ENCODE measurements at places on chromosomes 12 and 14.

GRCh38 chr14:76351941-76352340 lies 24.0 kb upstream of the ESRRB start:
- no peak for DNase-seq

- DNase-seq: no peak
Measured at GRCh38 chr14:102277874-102278630, 26.9 kb downstream of the MOK start.

GRCh38 chr12:116366456-116366776 lies 88.9 kb upstream of the MED13L start:
- DNase-seq: no peak

GRCh38 chr14:98893675-98894074 lies 378.3 kb downstream of the BCL11B start:
- no peak for DNase-seq

DNA sequence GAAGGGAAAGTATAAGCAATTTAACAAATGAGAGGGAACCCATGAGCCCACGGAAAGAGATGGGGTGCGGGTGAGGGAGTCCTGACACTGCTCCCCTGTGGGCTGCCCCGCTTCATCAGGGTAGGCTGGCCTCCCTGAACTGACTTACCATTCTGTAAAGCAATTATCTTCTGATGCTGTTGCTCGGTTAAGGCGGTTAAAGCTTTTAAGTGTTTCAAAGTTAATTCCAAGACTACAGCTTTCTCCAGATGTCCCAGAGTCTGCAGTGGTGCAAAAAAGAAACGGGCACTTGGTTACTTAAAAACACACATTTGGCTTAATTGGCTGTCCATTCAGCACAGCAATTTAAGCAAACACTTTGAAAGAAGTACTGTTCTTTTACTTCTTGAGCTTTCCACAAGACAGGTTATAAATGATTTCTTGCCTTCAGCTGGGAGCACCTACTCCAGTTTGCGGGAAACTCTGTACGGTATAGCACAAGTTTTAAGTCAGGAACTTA lies 1.3 kb downstream of the BHLHE41 start:
- no peak for DNase-seq

- no peak for DNase-seq
Measured at GRCh38 chr12:103773109-103773910, 67.7 kb downstream of the NT5DC3 start.

DNA sequence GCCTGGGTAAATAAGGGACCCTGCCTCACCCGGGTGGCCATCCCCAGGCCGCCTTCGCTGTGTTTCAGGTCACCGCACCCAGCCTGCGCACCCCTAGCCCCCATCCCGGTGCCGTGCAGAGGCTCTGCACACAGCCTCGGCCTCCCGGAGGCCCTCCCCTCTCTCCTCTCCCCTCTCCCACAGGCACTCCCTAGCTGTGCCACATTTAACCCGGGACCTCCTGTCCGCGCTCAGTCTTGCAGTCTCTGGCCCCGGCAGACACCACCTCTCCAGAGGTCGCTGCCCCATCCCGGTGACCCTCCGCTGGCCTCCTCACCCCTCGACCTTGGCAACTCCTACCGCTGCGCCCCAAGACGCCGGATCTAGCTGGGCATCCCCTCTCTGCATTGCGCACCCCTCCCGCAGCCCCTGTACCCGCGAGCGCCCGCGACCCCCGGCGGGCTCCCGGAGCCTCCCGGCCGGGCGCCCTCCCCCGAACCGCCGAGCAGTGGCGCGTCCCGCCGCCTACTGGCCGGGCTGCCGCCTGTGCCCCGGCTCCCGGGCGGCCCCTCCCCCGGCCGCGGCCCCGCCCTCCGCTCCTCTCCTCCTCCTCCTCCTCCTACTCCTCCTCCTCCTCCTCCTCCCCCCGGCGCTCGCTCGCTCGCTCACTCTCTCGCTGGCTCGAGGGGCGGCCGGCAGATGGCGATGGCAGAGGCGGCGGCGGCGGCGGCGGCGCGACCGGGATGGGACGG lies 120.7 kb downstream of the AACS start:
- DNase-seq: no peak

DNA sequence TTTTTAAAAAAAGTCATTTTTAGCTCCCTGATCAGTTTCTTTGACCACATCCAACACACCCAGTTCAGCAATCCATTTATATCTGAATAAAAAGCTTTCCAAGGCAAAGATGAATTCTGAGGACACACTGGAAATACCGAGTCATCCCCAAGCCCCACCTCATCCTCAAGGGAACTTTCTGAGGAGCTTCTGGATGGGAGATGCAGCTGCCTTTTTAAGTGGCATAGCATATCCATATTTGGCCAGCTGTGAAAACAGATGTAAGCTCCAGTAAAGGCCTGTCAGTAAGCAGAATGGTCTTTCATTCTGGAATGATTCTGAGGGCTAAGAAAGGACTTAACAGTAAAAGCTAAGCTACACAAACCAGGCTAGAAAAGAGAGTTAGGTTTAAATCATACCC lies 18.4 kb downstream of the ZFYVE1 start:
- DNase-seq: peak; percentile 59

DNA sequence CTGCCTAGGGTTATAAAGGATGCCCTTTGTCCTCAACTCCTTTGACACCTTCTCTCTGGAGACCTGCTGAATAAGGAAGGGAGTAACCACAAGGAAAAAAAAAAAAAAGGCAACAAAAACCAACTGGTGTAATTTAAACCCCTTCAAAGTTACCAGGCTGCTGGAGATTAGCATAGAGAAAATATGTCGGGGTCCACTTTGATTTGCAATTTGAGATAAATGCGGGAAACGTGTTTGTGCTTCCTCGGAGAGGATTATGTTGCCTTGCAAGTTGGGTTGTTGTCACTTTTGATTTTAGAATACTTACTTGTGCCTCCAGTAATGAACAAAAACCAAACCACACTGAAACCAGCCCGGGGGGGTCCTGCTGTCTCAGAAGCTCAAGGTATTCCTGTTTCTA lies 200.2 kb upstream of the MYL2 start:
- no peak for DNase-seq

DNA sequence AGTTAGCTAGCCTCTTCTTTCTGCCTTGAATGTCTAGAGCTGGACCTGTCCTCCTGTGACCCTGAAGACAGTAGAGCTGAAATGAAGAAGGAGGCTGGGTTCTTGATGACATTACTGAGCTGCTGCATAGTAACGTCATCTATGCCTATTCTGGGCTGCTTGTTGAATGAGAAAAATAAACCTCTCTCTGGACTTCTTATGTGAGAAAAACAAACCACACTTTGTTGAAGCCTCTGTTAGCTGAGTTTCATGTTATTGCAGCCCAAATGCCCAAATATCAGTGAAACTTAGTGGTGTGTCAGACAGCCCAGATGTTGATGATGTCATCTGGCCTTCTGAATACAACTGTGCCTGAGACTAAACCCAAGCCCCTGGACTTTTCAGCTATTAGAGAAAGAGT lies 67.0 kb upstream of the MAX start:
- peak; percentile 78 for DNase-seq

DNA sequence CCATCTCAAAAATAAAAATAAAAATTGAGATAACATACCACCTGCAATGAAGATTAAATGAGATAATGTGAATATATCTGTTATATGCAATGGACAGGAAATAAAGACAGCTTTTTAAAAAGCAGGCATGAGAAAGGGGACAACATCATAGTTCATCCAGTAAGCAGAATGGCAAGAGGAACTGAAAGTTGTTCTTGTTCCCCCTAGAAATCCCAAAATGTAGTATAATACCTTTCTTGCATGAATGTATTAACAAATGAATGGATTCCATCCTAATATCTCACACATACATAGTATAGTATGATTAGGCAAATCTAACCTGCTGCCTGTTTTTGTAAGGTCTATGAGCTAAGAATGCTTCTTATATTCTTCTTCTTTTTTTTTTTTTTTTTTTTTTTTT lies 31.4 kb downstream of the FGD6 start:
- no peak for DNase-seq

DNA sequence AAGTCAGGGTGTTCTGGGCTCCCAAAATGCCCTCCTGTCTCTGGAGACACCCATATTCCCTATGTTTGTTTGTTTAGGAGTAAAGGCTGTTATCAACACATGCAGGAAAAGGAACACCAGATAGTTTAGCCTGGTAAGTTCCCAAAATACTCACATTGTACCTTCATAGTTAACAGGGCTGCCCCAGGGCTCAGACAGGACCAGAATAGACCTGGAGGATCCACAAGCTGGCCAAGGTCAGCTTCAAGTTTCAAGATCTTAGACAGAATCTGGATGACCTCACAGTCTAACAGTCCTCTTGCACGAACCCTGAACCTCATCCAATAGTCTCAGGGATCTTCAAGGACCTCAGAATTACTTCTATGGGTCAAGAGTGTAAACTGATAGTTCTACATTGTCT lies 18.1 kb upstream of the HSP90B1 start:
- DNase-seq: no peak

GRCh38 chr12:124474709-124475108 lies 92.7 kb downstream of the NCOR2 start:
- no peak for DNase-seq

DNA sequence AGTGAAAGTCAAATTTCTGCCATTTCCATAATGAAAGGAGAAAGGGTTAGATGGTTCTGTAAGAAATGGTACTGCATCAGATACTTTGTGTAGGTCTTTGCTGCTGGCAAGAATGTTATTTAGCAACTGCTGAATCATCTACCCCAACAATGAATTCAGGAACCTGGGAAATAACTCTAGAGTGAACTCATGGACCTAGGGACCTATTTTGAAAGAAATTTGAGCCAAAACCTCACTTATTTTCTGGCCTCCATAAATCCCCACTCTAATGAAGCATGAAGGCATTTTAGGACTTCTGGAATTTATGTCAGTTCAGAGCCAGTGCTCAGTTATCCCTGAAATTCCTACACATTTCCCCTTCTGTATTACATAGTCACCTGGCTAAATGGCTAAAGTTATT lies 50.9 kb upstream of the CPNE8 start:
- DNase-seq: no peak

DNA sequence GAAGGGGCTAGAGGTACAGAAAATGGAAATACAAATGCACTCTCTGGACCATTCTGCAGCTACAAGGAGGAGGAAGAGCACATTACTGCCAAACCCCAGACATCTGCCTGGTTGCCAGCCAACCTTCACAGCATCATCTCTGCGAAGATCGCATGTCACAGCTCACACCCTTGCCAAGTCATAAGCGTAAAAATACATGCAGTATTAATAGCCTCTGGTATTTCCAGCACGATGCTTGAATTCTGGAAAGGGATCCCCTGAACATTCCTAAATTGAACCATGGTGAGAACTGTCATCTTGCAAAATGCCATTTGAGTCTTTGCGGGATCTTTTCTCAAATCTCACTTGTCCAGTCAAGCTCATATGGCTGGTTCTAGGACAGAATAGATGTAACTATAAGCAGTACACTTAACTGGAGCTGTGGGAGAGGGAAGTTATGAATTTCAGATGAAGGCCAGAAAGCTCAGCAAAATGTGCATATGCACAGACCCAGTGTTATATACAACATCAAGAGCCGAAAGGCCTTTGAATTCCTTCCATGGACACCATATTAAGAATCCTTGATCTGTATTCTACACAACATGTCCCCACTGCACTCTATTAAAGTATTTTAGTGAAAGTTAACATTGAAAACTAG lies 211.6 kb downstream of the DUSP6 start:
- DNase-seq: no peak

GRCh38 chr12:80186727-80187217 lies 87.4 kb downstream of the OTOGL start:
- DNase-seq: peak; percentile 84

GRCh38 chr12:122894193-122895121 lies 1.5 kb downstream of the VPS37B start:
- DNase-seq: no peak

DNA sequence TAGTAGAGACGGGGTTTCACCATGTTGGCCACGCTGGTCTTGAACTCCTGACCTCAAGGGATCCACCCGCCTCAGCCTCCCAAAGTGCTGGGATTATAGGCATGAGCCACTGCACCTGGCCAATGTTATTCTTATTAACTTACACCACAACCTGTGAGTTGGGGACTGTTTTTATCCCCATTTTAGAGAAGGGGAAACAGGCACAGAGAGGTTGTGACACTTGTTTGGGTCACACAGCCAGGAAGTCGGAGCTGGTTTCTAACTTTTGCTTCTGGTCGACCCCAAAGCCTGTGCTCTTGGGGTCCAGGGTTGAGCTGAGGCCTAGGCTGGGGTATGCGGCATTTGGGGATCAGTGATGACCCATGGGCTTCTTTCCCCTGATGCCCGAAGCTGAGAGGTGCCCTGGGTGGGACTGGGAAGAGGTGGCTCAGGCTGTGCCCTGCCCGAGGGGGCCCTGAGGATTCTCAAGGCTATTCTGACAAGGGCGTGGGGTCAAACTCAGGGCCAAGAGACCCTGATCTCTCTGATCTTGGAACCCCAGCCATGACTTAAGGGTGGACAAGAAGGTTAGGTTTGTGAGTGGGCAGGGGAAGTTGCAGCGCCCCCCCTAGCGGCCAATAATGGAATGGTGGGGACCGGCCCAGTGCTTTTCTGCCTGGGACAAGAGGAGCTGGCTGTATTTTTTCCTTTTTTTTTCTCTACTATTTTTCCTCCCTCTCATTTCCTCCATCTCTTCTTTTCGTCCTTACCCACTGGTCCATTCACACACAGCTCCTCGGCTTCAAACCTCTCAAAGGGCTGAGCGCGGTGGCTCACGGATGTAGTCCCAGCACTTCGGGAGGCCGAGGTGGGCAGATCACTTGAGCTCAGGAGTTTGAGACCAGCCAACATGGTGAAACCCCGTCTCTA lies 3.0 kb downstream of the SDSL start:
- DNase-seq: no peak

- no peak for DNase-seq
Measured at GRCh38 chr14:97080991-97081390, 283.8 kb downstream of the VRK1 start.

DNA sequence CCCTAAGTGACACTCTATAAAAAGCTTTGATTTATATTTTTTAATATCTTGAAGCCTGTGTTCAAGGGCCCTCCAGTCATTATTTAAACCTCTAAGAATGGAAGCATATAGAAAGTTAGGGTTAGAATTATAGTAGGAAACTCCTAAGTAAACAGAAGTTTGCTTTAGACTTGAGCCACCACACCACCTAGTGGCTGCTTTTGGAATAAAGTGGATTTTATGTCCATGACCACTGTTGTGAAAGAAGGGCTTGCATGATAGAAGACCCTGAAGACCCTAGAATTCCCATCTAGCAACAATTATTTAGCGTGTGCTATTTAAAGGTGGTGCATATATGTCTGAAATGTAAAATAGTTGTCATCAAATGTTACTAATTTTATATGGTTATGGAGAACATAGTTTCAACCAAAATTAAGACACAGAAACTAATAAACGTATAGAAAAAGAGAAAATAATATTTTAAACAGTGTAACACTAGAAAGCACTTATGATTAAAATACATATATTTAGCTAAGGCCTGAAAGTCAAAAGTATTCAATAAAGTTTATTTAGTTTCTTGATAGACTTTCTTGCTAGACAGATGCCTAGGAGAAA lies 21.3 kb downstream of the LRRIQ1 start:
- peak; percentile 13 for DNase-seq

All from AG04450 (cell line).